T-cell (primary cell): ENCODE measurements at places on chromosomes 5 and 9. TPM values are rescaled to one million over a fixed set of nuclear protein-coding genes. Genes with fewer than 3 reads are reported as not detected.

DNA sequence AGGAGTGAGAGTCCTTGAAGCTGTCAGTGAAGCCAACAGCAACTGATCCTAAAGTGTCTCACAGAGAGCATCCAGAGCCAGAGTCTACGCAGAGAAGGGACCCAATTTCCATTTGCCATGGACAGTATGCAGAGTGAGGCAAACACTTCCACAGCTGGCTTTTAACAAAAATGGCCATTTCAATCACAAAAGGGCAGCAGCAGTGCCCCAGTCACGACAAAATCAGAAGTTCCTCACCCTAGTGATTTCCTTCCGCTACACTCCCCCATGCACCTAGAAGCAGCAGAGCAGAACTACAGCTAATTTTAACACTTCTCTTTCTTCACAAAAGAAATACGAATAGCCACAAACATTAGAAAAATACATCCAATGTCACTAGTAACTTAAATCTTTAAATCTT lies 27.9 kb downstream of the FBXW11 start:
- H3K36me3 ChIP-seq, result no peaks in the 10 kb centered on the region
- no peak overlapping the region for H3K27ac ChIP-seq
- no peak overlapping the region for H3K4me3 ChIP-seq
- DNase-seq, result no peak
- no peaks in the 10 kb centered on the region for H3K27me3 ChIP-seq

DNA sequence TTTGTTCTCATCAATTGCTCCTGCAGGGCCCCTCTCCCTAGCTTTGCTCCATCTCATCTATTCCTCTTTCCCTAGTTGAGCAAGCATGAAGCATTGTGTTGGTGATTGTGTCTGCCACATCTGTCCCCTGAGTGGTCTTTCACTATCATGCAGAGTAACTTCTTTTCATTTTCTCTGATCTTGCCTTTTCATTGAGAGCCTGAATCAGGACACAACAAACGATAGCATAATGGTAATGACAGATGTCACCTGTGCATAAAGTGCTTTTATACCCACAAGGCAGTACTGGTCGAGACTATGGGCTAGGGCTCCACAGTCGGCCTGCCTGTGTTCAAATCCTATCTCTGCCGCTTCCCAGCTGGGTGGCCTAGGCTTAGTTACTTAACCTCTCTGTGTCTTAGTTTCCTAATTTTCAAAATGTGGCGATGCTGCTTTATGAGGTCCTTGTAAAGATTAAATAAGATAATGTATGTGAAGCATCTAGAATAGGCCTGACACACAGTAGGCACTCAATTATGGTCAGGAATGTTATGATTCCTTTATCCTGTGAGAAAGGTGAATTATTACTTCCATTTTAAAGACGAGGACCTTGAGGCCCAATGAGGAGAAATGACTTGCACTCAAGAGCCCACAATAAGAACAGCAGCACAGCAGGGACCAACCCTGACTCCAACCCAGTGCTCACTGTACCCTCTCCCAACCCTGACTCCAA lies 137.1 kb upstream of the ZNF618 start:
- DNase-seq, result peak; percentile 17
- no peak overlapping the region for H3K4me3 ChIP-seq
- no peak overlapping the region for H3K27ac ChIP-seq

- H3K36me3 ChIP-seq, result no peaks in the 10 kb centered on the region
- H3K4me1 ChIP-seq, result no peaks in the 10 kb centered on the region
- no peak for DNase-seq
- no peak overlapping the region for H3K4me3 ChIP-seq
These were observed 173.2 kb downstream of the GAS1 start for GRCh38 chr9:86774116-86774515.

Gene PCDHA11
- total RNA-seq, result not detected

Gene PLAC8L1
- total RNA-seq, result not detected
